ENCODE measurements at places on chromosomes 16 and 17. TPM values are rescaled to one million over a fixed set of nuclear protein-coding genes. Genes with fewer than 3 reads are reported as not detected.

- no peaks in the 10 kb centered on the region for H3K4me1 ChIP-seq
- no peaks in the 10 kb centered on the region for H3K36me3 ChIP-seq
- H3K27ac ChIP-seq = no peak overlapping the region
- no peaks in the 10 kb centered on the region for H3K27me3 ChIP-seq
- no peak for DNase-seq
Measured at GRCh38 chr17:28145348-28145747, 102.9 kb downstream of the NLK start.

The DNAH2 gene
- 0.13 TPM for total RNA-seq

GRCh38 chr17:17232303-17232621 lies 4.7 kb downstream of the FLCN start:
- no peak overlapping the region for H3K27ac ChIP-seq
- no peaks in the 10 kb centered on the region for H3K4me1 ChIP-seq
- no peaks in the 10 kb centered on the region for H3K27me3 ChIP-seq

GRCh38 chr17:76166906-76167305 lies 25.9 kb upstream of the FOXJ1 start:
- no peak for DNase-seq
- H3K36me3 ChIP-seq = no peaks in the 10 kb centered on the region
- H3K27me3 ChIP-seq = no peaks in the 10 kb centered on the region
- no peak overlapping the region for H3K4me3 ChIP-seq
- H3K27ac ChIP-seq = no peak overlapping the region

The COPRS gene
- 152 TPM for total RNA-seq

DNA sequence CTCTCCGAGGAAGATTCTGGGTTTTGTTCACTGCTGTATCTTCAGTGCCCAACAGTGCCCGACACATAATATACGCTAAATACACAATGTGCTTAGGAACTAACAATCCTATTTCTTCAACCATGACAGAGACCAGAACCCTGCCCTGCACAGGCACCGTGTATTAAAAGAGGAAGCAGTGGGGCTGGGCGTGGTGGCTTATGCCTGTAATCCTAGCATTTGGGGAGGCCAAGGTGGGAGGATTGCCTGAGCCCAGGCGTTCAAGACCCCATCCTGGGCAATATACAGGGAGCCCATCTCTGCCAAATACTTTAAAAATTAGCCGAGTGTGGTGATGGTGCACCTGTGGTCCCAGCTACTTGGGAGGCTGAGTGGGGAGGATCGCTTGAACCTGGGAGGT lies 19.3 kb downstream of the ARL2BP start:
- H3K36me3 ChIP-seq = no peaks in the 10 kb centered on the region
- DNase-seq = no peak
- H3K4me1 ChIP-seq = peaks cover 6% of the 10 kb centered on the region

DNA sequence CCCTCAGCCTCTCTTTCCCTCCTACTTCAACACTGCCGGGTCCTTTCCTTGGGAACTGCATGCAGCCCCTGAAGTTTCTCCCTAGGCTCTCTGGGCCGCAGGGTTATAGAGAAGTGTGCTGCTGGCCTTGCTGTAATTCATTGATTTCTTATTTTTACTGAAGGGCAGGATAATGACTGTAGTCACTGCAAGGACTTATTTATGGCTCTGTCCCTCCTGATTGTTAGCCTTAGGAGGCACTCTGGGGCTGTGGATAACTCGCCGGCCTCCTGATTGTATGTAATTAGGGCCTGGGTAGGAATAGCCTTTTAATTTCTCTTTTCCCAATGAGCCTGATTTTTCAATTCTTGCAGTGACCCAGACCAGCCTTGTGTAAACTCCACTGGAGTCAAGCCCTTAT lies 138.3 kb upstream of the CDH13 start:
- no peak overlapping the region for H3K4me3 ChIP-seq
- no peaks in the 10 kb centered on the region for H3K36me3 ChIP-seq
- no peaks in the 10 kb centered on the region for H3K27me3 ChIP-seq
- H3K4me1 ChIP-seq = no peaks in the 10 kb centered on the region
- no peak overlapping the region for H3K27ac ChIP-seq

DNA sequence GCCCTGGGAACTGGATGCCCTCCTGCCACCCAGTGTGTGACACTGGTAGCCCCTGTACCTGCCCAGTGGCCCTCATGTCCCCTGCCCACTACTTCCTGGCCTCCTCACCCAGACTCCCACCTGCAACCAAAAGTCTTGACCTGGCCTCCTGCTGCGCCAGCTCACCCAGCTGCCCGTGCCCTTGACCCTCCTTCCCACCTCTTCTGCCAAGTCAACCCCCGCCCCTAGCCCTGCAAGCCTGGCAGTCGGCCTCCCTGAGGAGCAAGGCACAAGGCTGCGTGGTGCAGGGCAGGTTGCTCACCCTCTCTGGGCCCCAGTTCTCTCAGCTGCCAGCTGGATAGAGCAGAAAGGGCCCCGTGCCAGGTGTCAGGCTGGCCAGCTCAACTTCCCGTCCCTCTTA lies 12.3 kb upstream of the FAM83G start:
- H3K4me1 ChIP-seq = no peaks in the 10 kb centered on the region
- H3K27me3 ChIP-seq = no peaks in the 10 kb centered on the region
- H3K36me3 ChIP-seq = no peaks in the 10 kb centered on the region
- no peak overlapping the region for H3K27ac ChIP-seq
- DNase-seq = no peak

DNA sequence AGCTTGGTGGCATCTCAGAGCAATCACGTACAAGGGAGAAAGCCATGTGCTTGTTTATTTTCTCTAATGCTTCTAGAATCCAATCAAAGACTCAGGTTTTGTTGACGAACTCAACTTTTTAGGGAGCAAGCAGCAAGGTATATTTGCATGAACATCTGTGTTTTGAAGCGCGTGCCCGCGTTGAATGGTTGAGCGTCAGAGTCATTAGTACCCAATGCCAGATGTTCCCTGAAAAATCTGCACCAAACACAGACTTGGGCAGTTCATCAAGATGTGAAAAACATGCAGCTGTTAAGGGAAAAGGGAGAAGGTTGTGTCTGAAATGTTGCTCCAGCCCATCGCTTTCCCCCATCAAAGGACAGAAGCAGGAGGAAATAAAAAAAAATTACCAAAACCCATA lies 170.4 kb downstream of the SNX29 start:
- no peaks in the 10 kb centered on the region for H3K27me3 ChIP-seq
- DNase-seq = no peak
- no peaks in the 10 kb centered on the region for H3K4me1 ChIP-seq
- H3K4me3 ChIP-seq = no peak overlapping the region

The EXOC3L1 gene
- 0.41 TPM for total RNA-seq

The KCNH6 gene
- total RNA-seq = not detected

DNA sequence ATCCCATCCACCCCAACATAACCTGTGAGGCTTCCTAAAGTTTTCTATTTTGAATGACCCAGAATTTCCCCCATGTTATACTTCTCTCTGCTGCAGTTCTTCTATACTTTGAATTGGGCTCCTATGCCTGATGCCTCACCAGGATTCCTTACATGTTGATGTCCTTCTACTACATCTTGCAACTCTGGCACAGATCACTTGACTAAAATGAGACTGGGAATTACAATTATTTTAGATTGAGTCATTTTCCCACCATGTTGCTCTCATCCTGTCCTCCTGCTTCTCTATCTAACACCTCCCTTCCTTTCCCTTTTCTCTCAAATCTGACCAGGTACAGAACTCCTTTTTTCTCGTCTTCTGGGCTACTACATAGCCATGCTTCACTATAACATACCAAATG lies 314.0 kb upstream of the KCNJ16 start:
- no peaks in the 10 kb centered on the region for H3K27me3 ChIP-seq
- H3K4me3 ChIP-seq = no peak overlapping the region
- DNase-seq = no peak
- H3K4me1 ChIP-seq = no peaks in the 10 kb centered on the region

- no peak overlapping the region for H3K27ac ChIP-seq
- H3K27me3 ChIP-seq = no peaks in the 10 kb centered on the region
- no peaks in the 10 kb centered on the region for H3K36me3 ChIP-seq
Measured at GRCh38 chr16:80355335-80355734, 185.5 kb upstream of the DYNLRB2 start.

The TNS4 gene
- total RNA-seq = not detected

- H3K27me3 ChIP-seq = no peaks in the 10 kb centered on the region
- DNase-seq = no peak
- no peak overlapping the region for H3K4me3 ChIP-seq
- no peaks in the 10 kb centered on the region for H3K36me3 ChIP-seq
- H3K27ac ChIP-seq = no peak overlapping the region
Measured at GRCh38 chr17:51611585-51611984, 351.2 kb downstream of the UTP18 start.

The KRT10 gene
- 70.8 TPM for total RNA-seq

GRCh38 chr17:3980381-3981014 lies 16.3 kb upstream of the ATP2A3 start:
- DNase-seq = no peak
- H3K36me3 ChIP-seq = no peaks in the 10 kb centered on the region
- no peak overlapping the region for H3K4me3 ChIP-seq
- no peaks in the 10 kb centered on the region for H3K4me1 ChIP-seq
- H3K27me3 ChIP-seq = no peaks in the 10 kb centered on the region

DNA sequence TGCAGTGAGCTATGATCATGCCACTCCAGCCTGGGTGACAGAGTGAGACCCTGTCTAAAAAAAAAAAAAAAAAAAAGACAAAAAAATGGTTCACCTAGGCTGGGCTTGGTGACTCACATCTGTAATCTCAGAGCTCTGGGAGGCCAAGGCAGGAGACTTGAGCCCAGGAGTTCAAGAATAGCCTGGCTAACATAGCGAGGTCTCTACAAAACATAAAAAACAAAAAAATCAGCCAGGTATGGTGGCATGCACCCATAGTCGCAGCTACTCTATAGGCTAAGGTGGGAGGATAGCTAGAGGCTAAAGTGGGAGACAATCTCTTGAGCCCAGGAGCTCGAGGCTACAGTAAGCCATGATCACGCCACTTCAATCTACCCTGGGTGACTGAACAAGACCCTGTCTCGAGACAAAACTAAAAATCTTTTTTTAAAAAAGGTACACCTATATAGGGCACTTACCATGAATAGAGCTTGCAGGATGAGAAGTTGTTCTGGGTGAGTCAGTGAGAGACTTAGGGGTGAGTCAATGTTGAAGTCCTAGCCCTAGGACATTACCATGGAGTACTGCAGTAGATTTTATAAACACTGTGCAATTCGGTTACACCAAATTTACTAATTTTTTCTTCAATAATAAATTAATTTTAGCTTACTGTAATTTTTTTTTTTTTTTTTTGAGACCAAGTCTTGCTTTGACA lies 19.0 kb downstream of the USP32 start:
- no peak for DNase-seq
- peaks cover 10% of the 10 kb centered on the region for H3K4me1 ChIP-seq
- H3K4me3 ChIP-seq = no peak overlapping the region

DNA sequence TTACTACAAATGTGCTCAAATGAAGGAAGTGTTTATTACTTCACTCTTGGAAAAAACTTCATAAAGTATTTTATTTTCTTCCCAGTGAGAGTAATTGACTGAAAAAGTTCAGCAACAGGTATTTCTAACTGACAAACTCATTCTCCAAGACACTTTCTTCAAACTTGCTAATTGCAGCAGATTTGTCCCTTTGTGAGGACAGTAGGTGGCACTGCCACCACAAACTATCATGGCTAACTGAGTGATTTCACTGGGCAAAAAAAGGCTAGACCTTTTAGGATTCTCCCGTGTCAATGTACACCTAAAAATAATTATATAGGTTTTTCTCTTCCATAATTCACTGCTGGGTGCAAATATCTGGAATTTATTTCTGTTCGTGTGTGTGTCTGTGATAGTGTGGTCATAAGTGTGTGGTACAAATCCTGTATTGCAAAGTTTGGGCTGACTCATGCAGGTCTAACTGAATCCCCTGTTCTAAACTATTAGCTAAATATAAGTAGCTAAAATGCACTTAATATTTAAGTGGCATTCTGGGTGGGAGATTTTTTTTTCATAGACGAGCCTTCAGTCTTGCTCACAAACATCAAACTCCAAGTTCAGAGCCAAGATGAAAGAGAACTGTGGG lies 3.9 kb downstream of the HS3ST3A1 start:
- DNase-seq = peak; percentile 28
- no peaks in the 10 kb centered on the region for H3K4me1 ChIP-seq
- H3K27ac ChIP-seq = no peak overlapping the region
- H3K4me3 ChIP-seq = no peak overlapping the region
- no peaks in the 10 kb centered on the region for H3K36me3 ChIP-seq
- peaks cover 8% of the 10 kb centered on the region for H3K27me3 ChIP-seq

DNA sequence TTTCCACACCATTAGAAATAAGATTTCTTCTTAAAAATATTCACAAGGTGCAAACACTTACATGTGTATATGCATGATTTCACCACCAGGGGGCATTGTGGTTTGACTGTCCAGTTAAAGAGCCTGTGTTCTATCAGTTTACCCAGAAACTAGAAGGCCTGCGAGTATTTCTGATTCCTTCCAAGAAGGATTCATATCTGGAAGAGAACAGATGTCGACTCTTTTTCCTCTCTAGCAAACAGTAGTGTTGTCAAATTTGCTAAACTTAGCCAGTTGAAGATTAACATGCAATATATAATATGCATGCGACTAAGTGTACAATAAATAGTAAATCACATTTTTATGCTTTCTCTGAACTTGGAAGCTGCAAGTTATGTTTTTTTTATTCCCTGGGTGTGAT lies 404.1 kb downstream of the WWOX start:
- DNase-seq = peak; percentile 2
- no peaks in the 10 kb centered on the region for H3K4me1 ChIP-seq
- H3K27ac ChIP-seq = no peak overlapping the region
- H3K27me3 ChIP-seq = no peaks in the 10 kb centered on the region
